ENCODE measurements at places on chromosomes 13 and 19.

DNA sequence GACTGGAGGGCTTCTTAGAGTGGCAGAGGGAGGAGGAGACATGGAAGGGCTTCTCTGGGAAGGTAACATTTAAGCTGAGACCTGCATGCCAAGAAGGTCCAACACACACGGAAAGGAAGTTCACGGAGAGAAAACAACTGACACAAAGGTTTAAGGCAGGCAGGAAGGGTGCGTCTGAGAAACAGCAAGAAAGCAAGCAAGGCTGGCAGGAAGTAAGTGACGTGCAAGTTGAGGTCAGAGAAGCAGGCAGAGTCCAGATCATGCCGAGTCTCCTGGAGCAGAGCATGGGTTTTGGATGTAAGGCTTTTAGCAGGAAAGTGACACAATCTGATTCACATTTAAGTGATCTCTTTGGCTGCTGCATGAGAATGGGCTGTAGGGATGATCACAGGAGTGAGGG lies 60.5 kb downstream of the ATP7B start:
- DNase-seq, result no peak

GRCh38 chr13:32549788-32550187 lies 11.2 kb upstream of the N4BP2L2 start:
- DNase-seq, result no peak

DNA sequence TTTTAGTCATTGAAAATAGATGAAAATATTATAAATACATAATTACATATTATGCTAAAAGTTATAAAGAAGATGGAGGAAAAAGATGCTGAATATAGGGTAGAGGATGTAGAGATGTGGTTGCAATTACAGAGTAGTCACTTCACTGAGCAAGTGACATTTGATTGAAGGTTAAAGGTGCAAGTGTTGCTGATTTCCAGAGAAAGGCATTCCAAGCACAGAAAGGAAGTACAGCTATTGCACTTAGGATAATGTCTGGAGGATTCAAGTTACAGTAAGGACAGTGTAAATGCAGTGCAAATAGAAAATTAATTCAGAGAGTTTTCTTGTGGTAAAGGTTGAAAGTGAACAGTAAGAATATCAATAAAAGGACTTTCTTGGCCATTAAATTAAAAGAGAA lies 1721.8 kb downstream of the PCDH9 start:
- no peak for DNase-seq

- peak; percentile 93 for DNase-seq
Observed at GRCh38 chr19:21851596-21852345, 15.8 kb upstream of the ZNF43 start.

DNA sequence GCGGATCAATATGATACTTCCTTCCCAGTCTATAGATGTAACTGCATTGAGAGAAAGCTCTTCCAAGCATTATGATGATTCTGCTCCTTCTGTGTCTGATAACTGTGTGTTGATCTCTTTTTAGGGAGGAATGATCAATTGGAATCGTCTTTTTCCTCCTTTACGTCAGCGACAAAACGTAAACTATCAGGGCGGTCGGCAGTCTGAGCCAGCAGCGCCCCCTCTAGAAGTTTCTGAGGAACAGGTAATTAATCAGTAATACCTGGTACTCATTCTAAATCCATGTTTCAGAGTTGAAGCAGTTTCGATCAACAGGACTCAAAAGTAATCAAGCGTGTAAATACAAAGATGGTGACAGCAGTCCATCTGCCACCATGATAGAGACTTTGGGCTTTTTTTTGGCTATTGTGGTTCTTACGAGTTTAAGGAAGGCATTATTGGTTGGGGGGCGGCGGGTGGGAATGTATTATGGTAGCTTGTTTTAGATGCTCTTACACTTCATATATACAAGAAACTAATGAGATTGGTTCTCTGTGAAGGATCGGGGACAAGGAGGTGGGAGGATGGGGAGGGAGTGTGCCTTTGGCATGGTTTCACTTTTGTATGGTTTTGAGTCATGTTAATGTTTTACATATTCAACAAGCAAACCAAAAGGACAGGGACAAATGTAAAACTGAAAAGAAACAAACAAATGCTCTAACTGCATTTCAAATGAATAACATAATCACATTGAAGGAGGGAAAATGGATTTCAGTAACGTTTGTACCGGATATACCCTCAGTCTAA lies 60.7 kb upstream of the GPR183 start:
- DNase-seq, result no peak

GRCh38 chr13:24038841-24039330 lies 121.6 kb upstream of the SPATA13 start:
- DNase-seq, result no peak

DNA sequence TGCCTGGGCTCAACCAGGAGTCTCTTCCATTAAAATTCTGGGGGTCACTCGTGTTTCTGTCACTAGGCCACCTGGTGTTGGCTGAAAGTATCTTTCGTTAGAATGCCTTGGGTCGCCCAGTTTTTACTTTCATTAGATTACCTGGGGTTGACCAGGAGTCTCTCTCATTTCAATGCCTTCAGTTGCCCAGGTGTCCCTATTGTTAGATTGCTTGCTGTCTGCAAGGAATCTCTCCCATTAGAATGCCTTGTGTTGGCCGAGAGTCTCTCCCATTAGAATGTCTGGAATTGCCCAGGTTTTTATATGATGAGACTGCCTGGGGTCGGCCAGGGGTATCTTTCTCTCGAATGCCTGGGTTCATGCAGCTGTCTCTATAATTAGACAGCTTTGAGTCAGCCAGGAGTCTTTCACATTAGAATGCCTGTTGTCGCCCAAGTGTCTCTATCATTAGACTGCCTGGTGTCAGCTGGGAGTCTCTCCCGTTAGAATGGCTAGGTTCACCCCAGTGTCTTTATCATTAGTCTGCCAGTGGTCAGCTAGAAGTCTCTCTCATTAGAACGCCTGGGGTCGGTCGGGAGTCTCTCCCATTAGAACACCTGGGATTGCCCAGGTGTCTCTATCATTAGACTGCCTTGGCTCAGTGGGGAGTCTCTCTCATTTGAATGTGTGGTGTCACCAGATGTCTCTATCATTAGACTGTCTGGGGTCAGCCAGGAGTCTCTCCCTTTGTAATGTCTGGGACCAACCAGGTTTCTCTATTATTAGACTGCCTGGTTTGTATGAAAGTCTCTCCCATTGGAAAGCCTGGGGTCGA lies 1446.8 kb downstream of the UQCRFS1 start:
- DNase-seq, result no peak

DNA sequence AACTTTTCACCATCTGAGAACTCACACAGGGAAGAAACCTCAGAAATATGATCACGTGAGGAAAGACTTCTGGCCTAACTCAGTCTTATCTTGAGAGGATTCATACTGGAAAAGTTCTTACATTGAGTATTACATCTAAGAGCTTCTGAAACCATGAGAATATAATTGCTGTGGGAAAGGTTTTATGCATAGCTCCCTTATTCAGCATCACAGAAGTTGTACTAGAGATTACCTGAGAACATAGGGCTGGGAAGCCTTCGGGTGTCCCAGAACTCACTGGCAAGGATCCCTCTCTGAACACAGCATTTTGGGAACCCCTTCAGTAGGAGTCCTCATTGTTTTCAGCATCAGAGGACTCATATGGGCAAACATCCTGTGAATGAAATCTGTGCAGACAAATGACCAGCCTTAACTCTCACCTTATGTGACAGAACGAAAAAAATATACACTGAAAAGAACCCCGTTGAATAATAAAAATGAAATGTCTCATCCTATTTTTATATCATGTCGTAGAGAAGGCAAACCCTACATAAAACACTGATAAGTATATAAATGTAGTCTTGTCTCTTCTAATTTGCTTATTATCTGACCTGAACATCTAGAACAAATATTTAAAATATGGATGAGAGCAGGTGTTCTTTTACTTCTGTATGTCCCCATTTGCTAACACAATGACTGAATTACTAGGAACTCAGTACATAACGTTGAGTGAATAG lies 14.2 kb downstream of the ZNF274 start:
- no peak for DNase-seq

- no peak for DNase-seq
Observed at GRCh38 chr13:95100525-95101433, 200.5 kb downstream of the ABCC4 start.

DNA sequence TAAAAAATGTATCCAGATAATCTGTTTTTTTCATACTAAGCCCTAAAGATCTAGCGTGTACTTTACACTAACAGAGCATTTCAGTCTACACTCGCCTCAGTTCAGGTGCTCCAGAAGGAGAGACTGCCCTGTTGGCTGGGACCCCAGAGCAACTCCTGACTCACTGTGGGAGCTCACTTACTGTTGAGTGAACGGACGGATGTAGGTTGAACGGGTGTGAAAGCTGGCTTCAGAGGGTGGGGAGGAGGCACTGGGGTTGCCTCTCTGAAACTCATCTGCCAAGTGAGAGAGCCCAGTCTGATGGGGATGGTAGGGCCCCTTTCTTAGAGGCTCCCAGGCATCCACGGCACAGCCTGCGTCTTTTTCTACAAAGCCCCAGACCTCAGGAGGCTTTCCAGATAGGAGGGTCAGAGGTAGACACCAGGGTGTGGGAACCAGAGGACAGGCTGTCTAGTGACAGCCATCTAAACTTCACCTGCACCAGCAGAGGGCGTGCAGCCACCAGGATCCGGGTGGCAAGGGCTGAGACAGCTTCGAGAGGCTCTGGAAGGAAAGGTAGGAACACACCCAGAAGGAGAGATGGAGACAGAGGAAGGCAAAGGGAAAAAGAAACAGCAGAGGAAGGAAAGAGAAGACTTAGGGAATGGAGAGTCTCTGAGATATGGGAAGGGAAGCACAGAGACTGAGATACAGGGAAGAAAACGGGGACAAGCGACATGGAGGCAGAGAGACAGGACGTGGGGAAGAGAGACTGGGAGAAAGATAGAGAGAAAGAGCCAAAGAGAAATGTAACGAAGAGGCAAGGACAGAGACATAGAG lies 3.7 kb downstream of the KASH5 start:
- DNase-seq, result peak; percentile 72

- no peak for DNase-seq
Observed at GRCh38 chr19:51547397-51548212, 16.1 kb upstream of the SIGLEC6 start.

DNA sequence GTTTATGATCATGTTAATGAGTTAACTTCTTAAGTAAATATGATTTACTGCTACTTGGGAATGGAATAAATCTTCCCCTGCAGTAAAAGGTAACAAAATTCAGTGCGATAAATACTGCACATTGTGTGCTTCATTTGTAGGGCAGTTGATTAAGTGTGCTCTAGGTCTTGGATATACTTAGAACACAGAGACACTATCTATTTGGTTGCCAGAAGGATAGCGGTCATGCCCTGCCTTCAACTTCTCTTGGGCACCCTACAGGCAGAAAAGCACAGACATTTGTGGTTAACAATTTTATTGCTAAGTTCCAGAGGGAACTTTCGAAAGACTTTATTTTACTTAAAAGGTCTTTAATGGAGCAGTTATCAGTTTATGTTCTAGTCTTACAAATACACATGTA lies 605.8 kb downstream of the PCDH9 start:
- DNase-seq, result no peak

DNA sequence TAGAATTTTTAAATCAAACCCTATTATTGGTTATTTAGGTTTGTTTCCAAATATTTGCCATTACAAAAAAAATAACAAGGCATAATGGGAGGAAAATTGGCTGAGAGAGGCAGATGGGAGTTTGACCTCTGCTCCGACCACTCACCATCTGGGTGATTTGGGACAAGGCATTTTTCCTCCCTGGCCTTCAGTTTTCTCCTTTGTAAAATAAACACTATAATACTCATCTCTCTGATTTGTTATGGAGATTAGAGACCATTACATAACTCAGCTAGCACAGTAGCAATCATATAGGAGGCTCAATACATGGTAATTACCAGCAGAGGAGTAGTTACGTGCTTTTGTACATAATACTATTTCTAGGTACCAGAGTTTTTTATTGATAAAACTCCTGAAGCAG lies 70.2 kb upstream of the STK24 start:
- no peak for DNase-seq

DNA sequence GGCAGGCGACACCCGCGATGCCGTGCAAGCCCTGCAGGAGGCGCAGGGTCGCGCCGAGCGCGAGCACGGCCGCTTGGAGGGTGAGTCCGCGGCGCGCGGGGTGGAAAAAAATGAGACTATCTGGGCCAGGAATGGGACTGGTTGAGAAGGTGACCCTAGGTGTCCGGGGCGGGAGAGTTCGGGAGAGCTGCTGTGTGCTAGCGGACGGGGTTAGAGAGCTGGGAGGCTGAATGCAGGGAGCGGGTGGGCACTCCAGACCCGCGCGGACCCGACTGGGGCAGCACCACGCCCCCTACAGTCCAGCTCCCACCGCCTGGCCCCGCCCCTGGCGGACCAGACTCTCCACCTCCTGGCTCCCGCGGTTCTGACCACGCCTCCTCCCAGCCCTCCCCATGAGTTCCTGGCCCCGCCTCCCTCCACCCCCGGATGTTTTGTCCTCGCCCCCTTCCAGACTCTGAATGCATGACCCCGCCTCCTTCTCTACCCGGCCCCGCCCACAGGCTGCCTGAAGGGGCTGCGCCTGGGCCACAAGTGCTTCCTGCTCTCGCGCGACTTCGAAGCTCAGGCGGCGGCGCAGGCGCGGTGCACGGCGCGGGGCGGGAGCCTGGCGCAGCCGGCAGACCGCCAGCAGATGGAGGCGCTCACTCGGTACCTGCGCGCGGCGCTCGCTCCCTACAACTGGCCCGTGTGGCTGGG lies 1.5 kb downstream of the CLEC11A start:
- DNase-seq, result no peak

GRCh38 chr19:18310966-18311365 lies 11.9 kb downstream of the LSM4 start:
- no peak for DNase-seq

DNA sequence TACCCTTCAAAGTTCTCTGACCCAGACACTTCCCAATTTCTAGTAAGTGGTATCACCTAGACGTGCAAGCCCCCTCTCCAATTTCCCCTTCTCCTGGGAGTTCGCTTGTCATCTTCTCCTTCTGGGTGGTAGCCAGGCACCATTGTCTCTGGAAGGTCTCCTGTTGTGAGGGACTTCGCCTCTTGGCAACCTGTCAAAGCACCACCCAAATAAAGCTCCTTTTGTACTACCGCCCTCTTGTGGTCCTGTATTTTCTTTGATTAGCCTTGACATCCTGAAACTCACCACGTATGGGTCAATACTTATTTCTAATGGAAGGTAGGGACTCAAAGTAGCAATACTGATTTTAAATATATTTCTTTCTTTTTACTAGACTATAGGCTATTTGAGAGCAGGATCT lies 8.2 kb downstream of the GPC5 start:
- DNase-seq, result peak; percentile 75

- no peak for DNase-seq
Observed at GRCh38 chr13:39552246-39552645, 50.7 kb downstream of the LHFPL6 start.

DNA sequence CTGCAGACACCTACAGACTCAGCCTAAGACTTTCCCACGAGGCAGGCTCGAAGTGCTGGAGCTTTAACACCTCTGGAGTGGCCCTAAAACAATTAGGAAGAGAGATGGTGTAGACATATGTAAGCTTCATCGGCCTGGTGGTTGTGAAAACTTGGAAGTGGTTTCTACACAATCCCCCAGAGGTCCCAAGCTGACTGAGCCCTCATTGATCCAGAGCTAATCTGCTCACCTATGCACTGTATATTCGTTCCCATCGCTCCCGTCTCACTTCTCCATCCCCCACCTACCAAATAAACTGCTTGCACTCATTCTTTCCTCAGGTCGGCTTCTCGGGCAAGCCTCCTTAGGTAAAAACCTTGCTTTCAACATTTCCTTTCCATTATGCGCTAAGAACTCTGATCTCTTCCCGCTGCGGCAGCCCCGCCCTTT lies 767 bp upstream of the ZNF793 start:
- DNase-seq, result peak; percentile 31

All from iPS DF 6.9 (cell line).